ENCODE measurements at places on chromosomes 6 and 20.
A peak's percentile ranks its signal among the peaks of the same experiment; 100 is the strongest.

GRCh38 chr20:40192529-40192928 is 496.5 kb downstream of the MAFB start:
- no peak for DNase-seq

GRCh38 chr6:46290421-46291274 is 119.9 kb upstream of the ENPP5 start:
- DNase-seq, result no peak

GRCh38 chr6:147867433-147868226 is 359.1 kb downstream of the SAMD5 start:
- no peak for DNase-seq

- no peak for DNase-seq
These were observed 88.2 kb downstream of the TCP11 start for GRCh38 chr6:35052694-35053565.

DNA sequence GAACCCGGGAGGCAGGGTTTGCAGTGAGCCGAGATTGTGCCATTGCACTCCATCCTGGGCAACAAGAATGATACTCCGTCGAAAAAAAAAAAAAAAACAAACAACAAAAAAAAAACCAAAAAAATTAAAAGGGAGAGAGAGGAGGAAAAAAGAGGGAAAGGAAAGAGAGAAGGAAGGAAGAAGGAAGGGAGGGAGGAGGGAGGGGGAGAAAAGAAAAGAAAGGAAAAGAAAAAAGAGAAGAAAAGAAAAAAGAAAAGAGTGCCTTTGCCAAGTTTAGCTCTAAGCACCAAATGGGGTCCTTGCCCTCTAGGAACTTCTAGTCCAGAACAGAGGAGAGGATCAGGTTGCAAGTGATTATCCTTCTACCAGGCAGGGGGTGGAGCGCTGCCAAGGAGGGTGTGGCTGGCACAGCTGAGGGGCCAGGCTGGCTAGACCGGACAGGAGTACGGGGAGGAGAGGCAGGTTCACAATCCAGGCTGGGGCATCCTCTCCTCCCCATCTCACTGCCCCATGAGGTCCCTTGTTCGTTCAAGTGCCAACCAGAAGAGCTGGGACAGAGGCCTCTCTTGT is 19.1 kb downstream of the GNAS start:
- no peak for DNase-seq

DNA sequence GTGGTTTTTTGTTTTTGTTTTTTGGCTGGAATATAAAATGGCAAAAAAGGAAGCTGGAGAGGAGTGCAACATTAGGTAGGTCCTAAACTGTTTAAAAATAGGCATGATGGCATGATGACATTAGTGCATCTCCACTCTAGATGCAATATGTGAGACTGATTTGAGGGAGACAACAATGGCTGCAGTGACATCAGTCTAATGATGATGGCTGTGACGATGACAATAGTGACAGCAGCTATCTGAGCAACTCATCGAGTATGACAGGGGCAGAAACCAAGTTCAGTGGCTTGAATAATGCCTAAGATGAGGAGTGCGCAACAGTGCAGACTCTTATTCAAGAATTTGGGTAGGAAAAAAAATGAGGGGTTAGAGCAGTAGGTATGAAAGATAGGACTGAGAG is 82.0 kb downstream of the HS3ST5 start:
- no peak for DNase-seq

GRCh38 chr20:11551479-11551878 is 366.2 kb upstream of the BTBD3 start:
- DNase-seq, result no peak

- DNase-seq, result peak; percentile 57
These were observed 101.4 kb downstream of the ADGB start for GRCh38 chr6:146700078-146700686.

- DNase-seq, result no peak
These were observed 65.8 kb upstream of the SLC22A1 start for GRCh38 chr6:160055813-160056212.

- DNase-seq, result peak; percentile 89
These were observed 113.7 kb upstream of the BCLAF1 start for GRCh38 chr6:136403110-136403980.

GRCh38 chr6:140079328-140079727 is 704.9 kb upstream of the CITED2 start:
- peak; percentile 83 for DNase-seq

GRCh38 chr6:96468681-96469224 is 52.9 kb upstream of the UFL1 start:
- DNase-seq, result no peak

DNA sequence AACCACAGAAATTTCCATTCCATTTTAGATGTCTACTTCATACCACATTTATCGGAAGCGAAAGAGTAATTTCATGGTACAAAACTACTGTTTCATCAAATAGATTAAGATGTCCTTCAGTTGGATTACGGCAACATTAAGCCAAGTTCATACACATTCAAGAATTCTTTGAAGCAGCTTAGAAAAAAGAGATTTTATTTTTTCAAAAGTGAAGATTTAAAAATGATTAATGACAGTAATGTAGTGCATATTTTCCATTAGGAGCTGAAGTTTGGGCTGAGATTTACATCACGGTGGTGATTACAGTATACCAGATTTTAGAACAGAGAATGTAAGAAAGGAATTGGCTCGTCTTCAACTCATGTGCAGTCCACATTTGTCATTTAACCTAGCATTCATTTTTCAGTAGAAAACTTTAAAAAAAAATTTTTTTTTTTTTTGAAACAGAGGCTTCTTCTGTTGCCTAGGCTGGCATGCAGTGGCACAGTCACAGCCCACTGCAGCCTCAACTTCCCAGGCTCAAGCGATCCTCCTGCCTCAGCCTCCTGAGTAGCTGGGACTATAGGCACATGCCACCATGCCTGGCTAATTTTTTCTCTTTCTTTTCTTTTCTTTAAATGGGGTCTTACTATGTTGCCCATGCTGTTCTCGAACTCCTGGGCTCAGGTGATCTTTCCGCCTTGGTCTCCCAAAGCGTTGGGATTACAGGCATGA is 1.9 kb downstream of the SYNJ2 start:
- DNase-seq, result no peak

GRCh38 chr20:13984211-13984610 is 6.2 kb downstream of the SEL1L2 start:
- no peak for DNase-seq

DNA sequence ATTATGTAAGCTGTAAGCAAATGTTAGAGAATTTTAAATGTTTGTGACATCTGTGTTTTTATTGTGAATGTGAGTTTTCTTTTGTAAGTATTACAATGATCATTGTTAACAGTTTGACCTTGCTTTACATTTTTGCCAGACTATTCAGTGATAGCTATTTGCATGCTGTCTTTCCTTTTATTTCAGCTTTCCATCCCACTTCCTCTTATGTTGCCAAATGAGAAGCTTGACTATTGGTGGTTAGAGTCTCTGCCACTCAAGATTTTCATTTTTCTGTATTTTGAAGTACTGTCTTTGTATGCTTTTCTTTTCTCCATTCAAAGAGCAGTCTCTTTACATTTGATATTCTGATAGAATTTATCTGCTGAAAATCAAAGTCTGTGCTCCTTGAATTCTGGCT is 104.1 kb downstream of the PRIM2 start:
- no peak for DNase-seq

DNA sequence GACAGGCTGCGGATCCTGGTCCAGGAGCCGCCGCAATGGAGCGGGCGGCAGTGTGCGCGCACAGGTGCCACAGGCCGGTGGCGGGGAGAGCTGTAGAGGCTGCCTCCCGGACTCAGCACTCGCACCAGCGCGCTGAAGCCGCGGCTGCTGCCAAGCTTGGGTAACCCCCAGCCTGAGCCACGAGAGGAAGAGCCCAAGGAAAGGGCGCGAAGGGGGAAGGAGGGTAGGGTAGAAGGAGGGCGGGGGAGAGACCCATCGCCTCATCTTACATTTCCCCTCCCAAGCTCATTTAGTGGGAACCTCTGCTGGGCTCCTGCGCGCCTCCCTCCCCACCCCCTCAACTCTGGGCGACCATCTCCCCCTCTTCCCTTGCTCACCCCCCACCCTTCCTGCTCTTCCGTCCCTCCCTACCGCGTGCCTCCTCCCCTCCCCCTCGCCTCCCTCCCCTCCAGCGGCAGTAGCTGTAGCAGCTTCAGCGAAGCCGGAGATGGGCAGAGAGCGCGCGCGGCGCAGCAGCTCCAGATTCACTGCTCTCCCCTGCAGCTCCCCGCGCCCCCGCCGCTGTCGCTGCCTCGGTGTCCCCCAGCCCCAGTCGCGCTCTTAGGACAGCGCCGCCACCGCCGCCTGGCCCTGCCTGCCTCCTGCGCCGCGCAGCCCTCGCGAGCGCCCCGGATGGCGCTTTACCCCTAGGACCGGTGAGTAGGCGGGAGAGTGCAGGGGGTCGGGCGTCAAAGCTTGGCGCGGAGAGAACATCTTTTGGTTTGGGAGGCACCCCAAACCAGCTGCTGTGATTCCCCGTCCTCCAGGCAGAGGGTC is at the start of gene FUT9:
Gene FUT9 (plus strand): TSS at position 457 of the 816 bp plus-strand sequence. CDS start 187,182 bp downstream, outside the sequence.
- no peak for DNase-seq

DNA sequence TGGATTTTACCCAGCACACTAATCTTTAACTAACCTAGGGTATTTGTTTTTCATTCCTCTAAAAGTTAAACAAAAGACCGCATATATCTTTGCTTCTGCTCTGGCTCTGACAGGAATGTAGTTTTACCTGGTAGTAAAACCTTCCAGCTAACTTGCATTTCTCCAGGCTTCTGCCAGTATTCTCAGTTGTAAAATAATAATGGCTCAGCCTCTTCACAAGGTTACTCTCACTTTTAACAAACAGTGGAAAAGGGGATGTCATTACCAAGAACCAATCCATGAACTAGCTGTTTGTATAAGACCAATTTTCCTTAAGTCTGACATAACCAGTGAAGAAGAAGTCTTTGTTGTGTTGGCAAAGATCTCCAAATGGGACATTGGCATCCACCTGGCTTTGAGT is 10.0 kb downstream of the THBS2 start:
- no peak for DNase-seq

- no peak for DNase-seq
These were observed 25.0 kb downstream of the MYH7B start for GRCh38 chr20:34980543-34981233.

- DNase-seq, result no peak
These were observed 367.7 kb downstream of the KIF16B start for GRCh38 chr20:16205507-16205906.

DNA sequence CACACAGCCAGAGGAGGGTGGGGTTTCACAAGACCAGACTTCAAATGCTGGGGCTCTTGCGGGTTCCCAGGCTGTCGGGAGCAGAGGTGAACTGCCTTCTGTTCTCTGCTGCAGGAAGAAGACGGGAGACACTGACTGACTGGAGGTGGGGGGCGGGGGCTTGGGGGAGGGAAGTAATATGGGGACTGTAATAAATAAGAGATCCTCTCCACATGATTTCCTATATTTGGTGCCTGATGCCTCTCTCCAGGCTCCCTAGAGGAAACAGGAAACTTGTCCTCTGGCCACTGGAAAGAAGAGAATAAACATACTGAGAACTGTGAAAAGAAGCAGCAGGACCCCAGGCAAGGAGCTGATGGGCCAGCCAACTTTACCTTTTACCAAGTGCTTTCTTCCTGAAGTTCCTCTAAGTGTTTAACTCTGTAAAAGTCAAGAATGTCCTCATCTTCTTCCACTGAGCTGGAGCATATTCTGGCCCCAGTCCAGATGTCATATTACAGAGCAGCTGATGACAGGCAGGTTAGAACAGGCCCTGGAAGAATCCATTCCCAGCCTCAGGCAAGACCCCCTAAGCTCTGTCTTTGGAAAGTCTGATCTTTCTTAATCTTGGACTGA is 33.2 kb upstream of the ADGRF5 start:
- DNase-seq, result no peak

GRCh38 chr6:61949971-61950370 is 336.1 kb downstream of the KHDRBS2 start:
- DNase-seq, result no peak

- DNase-seq, result no peak
These were observed 243.0 kb downstream of the TSHZ2 start for GRCh38 chr20:53215166-53215565.

- DNase-seq, result no peak
These were observed 86.9 kb upstream of the SLC24A3 start for GRCh38 chr20:19125508-19125907.

GRCh38 chr20:62518911-62519310 is 43.1 kb upstream of the GATA5 start:
- DNase-seq, result no peak

DNA sequence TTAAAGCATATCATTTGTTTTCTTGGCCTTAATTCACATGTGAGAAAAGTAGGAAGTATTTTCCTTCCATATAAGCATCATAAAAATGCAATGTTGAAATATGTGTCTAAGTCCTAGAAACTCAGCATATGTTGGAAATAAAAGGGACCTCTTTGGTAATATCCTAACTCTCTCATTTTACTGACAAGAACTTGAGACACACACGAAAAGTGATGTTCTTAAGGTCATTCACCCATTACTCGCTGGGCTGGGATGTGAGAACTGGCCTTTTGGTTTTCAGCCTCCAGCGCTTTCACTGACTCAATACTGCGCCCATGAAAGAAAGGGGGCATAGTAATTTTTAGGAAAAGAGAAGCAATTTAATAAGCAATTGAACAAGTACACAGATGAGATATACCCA is 153.5 kb upstream of the SCGN start:
- DNase-seq, result no peak

- DNase-seq, result no peak
These were observed 220.7 kb upstream of the THBS2 start for GRCh38 chr6:169474362-169474761.

DNA sequence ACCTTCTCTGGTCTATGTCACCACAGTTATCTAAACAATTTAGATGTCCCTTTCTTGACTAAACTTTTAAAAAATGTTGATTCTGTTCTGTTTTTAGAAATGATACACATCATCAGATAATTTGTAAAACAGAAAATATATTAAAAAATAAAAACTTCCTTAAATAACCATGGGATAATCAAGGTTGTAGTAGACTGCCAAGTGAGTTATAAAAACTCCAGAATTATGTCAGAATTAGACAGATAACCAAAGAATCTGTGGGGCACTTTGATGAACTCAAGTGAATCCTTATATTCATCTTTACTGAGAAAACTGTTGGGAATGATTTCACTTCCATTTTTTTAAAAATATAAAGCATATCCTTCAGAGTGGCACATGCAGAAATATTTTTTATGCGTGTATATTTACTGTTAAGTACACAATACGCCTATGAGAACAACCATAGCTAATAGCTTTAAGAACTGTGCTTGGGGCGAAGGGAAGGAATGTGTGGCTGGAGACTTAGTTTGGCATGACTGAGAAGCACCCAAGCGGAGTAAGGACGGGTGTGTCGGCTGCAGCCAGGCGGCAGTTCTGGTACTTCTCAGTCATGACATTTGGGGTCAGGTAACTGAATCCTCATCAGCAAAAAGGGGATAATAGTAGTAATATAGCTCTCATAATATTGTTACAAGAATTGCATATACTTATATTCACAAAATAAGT is 604.7 kb upstream of the CITED2 start:
- no peak for DNase-seq

DNA sequence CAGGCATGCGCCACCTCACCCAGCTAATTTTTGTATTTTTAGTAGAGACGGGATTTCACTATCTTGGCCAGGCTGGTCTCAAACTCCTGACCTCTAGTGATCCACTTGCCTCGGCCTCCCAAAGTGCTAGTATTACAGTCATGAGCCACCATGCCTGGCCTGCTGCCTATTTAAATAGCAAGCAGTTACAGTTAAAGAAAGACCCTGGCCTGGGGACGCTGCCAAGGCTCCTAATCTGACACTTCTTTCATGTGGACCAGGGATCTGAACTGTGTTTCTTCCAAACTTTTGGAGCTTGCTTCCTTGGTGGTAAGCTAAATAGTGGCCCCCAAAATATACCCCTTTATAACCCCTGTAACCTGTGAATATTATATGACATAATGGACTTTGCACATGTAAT is 15.3 kb downstream of the PPARD start:
- DNase-seq, result no peak
